ENCODE measurements at places on chromosomes 12 and 14.

DNA sequence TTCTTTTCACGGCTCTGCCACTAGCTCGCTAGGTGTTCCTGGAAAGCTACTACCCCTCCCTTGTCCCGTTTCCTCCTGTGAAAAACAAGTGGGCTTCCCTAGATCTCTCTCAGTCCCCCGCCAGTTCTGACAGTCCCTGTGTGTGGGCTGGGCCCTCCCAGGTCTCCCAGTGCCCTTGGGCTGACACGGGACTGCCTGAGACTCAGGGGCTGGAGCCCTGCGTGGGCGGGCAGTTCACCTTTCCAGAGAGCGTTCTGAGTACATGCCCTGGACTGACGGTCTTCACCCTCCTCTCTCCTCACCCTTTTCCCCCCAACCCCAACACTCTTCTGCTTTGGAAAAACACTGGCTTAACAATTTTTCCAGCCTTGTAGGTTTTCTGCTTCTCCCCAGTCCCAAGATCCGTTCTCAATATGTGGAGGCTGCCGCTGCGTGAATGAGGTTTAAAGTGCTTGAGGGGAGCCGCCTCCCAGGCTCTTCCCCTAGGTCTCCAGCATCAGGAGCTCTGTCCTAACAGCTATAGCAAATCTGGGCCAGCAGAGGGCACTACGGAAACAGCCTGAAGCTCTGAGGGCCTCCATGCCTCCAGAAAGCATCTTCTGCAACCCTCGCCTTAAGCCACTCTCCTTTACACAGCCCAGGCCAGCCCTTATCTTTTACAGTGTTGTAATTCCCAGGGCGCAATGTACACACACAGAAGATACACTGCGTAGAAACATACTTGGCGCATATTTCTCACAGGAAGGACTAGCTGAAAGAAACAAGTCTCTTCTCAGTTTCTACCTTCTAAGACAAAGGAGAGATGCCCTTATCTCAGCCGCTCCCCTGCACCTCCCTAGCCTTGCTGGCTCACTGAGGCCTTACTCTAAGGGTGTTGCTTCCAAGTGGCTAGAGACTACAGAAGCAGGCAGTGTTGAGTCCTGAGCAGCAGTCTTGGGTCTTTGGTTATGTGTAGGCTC lies 10.4 kb upstream of the DCD start:
- DNase-seq = peak; percentile 40

GRCh38 chr12:77514511-77514910 lies 316.2 kb upstream of the NAV3 start:
- DNase-seq = no peak

- DNase-seq = no peak
Observed at GRCh38 chr14:90842726-90843125, 26.5 kb upstream of the TTC7B start.

- peak; percentile 45 for DNase-seq
Observed at GRCh38 chr14:76810953-76811400, 1.7 kb downstream of the ANGEL1 start.

DNA sequence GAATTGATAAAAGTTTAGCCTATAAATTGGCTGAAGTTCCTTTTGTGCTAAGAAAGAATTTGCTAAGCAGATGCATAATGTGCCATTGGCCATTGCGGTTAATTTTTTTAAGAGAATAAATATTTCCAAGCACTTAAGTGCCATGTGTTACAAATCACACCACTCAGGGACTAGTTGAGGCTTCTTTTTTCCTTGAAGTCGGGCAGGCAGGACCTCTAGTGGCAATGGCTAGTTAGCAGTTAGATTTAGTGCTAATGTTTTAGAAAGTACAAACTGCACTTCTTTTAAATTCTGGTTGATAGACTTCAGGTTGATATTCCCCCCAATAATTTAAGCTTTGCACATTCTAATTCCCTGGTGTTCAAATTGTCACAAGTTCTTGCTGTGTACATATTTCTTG lies 294.3 kb downstream of the APAF1 start:
- no peak for DNase-seq

GRCh38 chr12:40020261-40020691 lies 85.6 kb downstream of the SLC2A13 start:
- no peak for DNase-seq

DNA sequence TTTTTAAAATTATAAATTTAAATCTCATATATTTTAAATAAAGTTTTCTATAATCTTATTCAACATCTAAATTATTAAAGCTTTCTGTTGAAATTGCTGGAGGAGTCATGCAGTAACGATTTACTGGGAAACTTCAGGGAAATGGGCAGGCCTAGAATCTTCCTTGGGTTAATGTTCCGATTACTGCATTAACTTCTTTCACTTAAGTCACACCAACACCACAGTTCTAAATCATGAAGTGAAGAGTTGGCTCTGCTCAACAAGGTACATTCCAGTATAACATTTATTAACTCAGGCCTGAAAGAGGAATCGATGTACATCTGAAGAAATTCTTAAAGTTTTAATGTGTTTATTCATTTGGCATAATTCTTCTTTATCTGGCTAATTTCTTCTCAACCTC lies 244.3 kb downstream of the CCER1 start:
- DNase-seq = no peak

- no peak for DNase-seq
Observed at GRCh38 chr12:2690348-2691005, 104.3 kb upstream of the FKBP4 start.

GRCh38 chr12:92543359-92543758 lies 159.4 kb upstream of the PLEKHG7 start:
- no peak for DNase-seq

DNA sequence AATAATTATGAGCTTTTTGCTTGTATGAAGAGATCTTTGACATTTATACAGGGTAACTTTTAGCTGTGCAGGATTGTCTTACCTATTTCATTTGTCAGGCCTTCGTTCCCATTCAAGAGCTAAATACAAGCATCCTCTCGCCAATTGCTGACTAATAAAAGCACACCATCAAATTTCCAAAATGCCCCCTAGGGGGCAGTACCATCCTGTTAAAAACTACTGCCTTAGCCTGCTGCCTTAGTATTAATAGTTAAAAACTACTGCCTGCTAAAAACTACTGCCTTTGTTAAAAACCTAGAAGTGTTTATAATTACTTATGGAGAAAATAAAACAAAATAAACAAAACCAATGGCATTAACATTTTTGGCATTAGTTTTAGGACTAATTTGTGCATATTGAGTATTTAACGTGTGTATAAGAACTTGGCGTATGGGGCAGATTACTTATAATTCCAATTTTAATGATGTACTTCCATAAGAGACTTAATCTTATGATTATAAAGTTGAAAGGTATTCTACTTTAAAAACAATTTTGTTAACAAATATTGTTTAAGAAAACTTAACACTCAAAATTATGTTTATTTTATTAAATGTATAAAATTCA lies 3.0 kb upstream of the IFI27L2 start:
- DNase-seq = peak; percentile 61

GRCh38 chr12:70960484-70960883 lies 39.9 kb upstream of the PTPRR start:
- no peak for DNase-seq

- DNase-seq = no peak
Observed at GRCh38 chr12:62382526-62382925, 84.1 kb upstream of the MON2 start.

- DNase-seq = no peak
Observed at GRCh38 chr12:84561351-84561750, 351.2 kb downstream of the SLC6A15 start.

All from CD4-positive, alpha-beta T cell treated with Interferon alpha-2 for 1 hour (primary cell).